ENCODE measurements at places on chromosomes 2 and 18. TPM values are rescaled to one million over a fixed set of nuclear protein-coding genes. Genes with fewer than 3 reads are reported as not detected.

Gene RGPD8
- total RNA-seq = 13.1 TPM

Gene TCF4
- total RNA-seq = 44.5 TPM

Gene ADCYAP1
- 1.1 TPM for total RNA-seq

Gene CFAP210
- 0.23 TPM for total RNA-seq

Gene WDR12
- total RNA-seq = 24.4 TPM

Gene IL36A
- not detected for total RNA-seq

Gene OLA1
- 67.6 TPM for total RNA-seq

Gene OTX1
- not detected for total RNA-seq

Gene HOXD13
- not detected for total RNA-seq

Gene ABCG8
- 2.6 TPM for total RNA-seq

Gene ZAP70
- total RNA-seq = 12.6 TPM

Gene UGT1A8
- 26.4 TPM for total RNA-seq

Gene CRYGC
- total RNA-seq = not detected

Gene RNU2-63P
- not detected for total RNA-seq
